ENCODE measurements at places on chromosomes 3 and 15.

DNA sequence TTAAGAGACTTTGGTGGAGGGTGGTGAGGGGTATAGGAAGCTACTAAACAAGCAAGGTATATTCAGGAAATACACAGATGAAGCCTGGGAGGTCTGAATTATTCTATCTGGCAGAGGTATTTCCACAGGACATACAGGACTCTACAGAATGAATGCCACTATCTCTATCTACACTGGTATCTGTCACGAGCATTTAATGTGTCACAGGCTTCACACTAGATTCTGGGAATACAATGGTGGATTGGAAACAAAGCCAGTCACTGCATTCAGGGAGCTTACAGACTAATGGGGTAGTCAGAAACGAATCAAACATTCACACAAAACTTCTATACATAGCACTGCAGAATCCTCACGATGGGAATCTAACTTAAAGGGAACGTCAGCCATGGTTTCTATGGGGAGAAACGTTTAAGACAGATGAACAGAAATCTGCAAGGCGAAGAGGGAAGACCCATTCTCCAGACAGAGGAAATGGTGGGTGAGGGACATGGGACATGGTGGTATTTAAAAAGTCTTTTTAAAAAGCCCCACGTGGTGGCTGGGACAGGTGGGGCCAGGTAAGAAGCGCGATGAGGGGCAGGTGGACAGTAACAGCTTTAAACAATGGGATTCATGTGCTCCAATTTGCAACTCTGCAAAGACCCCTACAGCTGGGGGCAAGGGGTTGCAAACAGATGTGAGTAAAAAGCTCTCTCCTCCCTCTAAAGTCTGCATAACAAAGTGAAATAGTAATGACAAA lies 16.5 kb downstream of the LRIG1 start:
- no peak for DNase-seq

GRCh38 chr15:40047415-40048210 lies 8.6 kb upstream of the SRP14 start:
- DNase-seq = peak; percentile 76

GRCh38 chr15:28990390-28990789 lies 104.6 kb downstream of the APBA2 start:
- no peak for DNase-seq

DNA sequence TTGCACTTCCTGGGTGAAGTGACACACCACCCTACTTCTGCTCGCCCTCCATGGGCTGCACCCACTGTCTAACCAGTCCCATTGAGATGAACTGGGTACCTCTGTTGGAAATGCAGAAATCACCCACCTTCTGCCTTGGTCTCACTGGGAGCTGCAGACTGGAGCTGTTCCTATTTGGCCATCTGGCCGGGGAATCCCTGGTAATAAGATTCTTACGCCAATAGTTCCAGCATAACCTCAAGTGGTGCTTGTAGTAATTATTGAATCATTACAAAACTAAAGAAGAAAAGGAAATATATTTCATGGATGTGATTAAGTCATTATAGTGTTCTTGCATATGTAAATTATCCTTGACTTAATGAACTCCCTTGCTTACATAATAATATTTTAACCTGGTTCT lies 841.9 kb downstream of the CADM2 start:
- no peak for DNase-seq

GRCh38 chr3:12991481-12991837 lies 81.8 kb downstream of the IQSEC1 start:
- DNase-seq = no peak

DNA sequence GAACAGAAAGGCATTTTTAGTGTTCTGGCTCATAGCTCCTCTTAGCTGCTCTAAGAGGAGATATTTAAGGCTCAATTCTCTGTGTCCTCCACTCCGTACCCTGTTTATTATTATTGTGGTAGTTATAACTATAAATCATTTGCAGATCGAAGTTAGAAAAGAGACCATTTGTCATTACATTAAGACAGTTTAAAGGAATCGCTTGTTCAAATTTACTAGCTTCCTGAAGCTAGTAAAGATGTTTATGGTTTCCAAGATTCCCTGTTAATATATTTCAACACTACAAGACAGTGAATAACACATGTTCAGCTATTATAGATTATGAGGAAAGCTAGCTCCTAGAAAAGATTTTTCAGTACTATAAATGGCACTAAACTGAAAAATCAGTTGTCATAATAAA lies 12.6 kb downstream of the ATXN7 start:
- no peak for DNase-seq

- DNase-seq = no peak
Measured at GRCh38 chr3:147458995-147459704, 50.0 kb downstream of the ZIC1 start.

DNA sequence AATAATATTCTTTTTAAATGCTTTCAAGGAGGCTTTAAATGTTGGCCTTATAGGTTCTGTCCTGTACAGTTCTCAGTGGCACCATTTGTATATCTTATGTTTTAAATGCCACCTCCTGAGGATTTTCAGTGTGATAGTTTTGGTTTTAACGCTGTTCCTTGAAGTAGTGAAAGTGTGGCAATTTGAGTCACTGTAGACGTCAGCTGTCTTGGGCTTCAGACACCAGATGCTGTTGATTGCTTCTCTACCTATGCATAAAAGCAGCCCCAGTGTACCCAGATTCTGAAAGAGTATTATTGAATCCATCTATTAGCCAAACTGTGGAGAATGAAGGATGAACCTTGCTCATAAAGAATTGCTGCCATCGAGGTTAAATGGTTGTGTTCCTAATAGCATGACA lies 316.8 kb upstream of the GBE1 start:
- DNase-seq = no peak

DNA sequence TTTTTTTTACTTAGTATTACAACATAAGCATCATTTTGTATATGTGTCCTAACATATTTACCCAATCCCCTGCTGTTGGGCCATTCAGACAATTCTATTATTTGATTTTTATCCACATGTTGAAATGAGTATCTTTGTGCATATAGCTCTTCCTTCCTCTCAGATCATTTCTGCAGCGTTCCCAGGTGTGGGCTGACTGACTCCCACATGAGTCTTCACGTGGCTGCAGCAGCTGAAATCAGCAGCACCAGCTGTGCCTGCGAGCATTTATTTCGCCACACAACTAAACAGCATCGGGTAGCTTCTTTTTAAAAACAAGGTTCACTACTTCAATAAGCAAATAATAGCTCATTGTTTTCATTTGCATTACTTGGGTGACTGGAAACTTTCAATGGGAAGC lies 44.5 kb upstream of the PDE8A start:
- DNase-seq = no peak

DNA sequence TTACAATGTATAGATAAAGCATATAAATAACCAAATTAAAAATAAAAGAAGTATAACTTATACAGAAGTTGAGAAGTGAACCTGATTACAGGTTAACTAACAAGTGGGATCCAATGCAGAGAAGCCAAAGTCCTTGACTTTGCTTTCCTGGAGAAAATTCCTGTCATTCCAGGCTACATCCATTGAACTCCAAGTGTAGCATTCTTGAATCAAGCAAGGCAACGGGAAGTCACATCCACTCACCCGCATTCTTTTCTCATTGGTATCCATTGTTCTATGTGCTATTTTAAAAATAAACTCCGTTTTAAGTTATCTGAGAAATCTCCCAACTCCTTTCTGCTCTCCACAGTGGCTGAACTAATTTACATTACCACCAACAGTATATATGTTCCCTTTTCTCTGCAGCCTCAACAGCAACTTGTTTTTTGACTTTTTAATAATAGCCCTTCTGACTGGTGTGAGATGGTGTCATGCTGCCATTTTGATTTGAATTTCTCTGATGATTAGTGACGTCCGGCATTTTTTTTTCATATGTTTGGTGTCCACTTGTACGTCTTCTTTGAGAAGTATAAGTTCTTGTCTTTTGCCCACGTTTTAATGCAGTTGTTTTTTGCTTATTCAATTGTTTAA lies 534.3 kb downstream of the ROBO1 start:
- no peak for DNase-seq

GRCh38 chr3:155737844-155738460 lies 6.9 kb downstream of the PLCH1 start:
- DNase-seq = no peak

GRCh38 chr3:151283907-151284461 lies 5.6 kb upstream of the P2RY14 start:
- no peak for DNase-seq

GRCh38 chr3:5058471-5058951 lies 63.6 kb upstream of the ARL8B start:
- DNase-seq = no peak

GRCh38 chr3:13064159-13064868 lies 8.9 kb downstream of the IQSEC1 start:
- DNase-seq = no peak

DNA sequence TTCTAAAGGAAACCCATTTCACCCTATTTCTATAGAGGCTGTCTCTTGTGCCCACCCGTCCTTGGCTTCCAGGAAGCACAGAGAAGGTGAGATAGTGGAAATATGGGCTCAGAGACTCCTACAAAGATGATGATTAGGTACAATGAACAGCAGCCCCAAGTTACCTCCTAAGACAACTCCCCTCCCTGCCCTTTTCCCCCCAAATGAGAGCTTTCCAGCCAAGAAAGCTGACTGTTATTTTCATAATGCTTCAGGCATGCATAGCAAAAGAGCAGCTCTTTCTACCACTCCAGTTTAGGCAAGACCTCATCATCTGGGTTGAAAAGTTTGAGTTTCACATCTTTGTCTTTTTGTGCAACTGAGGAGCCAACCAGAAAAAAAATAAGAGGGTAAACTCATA lies 248.8 kb upstream of the ADAMTS9 start:
- DNase-seq = no peak

- no peak for DNase-seq
Measured at GRCh38 chr15:35399901-35400300, 146.1 kb downstream of the DPH6 start.

DNA sequence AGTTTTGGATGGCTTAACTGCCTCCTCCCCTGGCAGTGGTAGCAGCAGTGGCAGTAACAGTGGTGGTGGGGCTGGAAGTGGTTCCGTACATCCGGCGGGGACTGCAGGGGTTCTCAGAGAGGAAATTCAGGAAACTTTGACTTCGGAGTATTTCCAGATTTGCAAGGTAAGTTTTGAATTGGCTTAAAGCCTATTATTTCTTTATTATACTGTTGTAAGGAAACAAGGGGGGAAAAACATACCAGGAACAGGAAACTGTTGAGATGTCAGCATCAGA lies 1.5 kb downstream of the STXBP5L start:
- no peak for DNase-seq

DNA sequence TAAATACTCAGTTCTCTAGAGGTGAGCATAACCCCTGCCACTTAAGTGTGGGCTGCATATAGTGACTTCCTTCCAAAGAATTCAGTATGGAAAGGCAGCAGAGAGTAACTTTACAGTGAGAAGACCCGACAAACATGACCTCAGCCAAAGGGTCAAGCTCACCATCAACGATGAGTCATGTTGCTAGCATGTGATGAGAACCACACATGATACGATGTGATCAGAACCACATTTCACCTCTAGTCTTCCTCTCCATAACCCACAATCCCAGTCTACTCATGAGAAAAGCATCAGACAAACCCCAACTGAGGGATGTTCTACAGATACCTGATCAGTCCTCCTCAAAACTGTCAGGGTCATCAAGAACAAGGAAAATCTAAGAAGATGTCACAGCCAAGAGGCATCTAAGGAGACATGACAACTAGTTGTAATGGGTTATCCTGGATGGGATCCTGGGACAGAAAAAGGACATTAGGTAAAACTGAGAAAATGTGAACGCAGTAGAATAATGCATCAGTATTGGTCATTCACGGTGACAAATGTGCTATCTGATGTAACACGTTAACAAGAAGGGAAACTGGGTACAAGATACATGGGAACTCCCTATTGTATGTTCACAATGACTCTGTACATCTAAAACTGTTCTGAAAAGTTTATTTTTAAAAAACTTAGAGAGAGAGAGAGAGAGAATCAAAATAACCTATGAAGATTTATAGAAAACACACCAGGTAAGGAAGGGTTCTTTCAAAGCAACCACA lies 28.3 kb downstream of the SEC61A1 start:
- no peak for DNase-seq

GRCh38 chr3:118476885-118477618 lies 557.6 kb downstream of the IGSF11 start:
- no peak for DNase-seq

DNA sequence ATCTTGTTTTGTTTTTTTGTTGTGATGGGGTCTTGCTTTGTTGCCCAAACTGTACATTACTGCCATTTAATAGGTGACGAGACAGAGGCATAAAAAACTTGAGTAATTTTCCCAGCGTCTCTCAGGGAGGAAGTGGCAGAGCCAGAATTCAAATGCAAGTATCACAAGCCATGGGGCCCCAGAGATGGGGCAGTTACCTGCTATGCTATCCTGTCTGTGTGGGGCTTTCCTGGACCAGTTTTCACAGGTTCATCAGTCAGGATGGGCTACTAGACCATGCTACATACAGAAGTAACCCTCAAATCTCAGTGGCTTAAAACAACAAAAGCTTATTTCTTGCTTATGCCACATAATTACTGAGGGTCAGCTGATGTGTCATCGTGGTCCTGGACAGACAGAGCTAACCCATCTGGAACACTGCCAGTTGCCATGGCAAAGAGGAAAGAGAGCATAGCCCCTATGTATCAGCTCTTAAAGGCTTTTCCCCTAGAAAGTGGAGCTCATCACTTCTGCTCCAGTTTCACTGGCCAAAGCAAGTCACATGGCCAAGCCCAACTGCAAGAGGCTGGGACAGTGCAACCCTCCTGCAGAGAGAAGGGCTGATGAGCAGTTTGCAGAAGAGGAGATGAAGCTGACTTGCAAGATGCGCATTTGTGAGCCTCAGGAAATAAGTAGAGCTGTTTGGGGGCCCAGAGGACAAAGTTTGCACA lies 31.7 kb upstream of the SYNM start:
- DNase-seq = peak; percentile 12

DNA sequence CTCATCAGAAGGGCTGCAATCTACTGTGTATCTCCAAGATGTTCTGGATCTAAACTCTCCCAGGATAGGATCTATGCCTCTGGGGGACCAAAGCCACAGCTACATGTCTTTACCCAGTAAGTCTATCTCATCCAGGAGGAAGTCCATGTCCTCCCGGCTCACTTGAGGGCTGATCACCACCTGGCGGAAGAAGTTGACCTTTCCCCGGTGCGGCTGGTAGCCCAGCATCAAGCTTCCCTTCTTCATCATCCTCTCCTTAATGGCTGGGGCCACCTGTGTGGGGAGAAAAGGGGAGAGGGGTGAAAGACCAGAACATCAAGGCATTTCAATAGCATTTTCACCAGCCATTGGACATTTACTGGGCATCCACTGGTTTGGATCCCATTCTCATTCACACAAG lies 121.7 kb downstream of the TGFBR2 start:
- DNase-seq = no peak

DNA sequence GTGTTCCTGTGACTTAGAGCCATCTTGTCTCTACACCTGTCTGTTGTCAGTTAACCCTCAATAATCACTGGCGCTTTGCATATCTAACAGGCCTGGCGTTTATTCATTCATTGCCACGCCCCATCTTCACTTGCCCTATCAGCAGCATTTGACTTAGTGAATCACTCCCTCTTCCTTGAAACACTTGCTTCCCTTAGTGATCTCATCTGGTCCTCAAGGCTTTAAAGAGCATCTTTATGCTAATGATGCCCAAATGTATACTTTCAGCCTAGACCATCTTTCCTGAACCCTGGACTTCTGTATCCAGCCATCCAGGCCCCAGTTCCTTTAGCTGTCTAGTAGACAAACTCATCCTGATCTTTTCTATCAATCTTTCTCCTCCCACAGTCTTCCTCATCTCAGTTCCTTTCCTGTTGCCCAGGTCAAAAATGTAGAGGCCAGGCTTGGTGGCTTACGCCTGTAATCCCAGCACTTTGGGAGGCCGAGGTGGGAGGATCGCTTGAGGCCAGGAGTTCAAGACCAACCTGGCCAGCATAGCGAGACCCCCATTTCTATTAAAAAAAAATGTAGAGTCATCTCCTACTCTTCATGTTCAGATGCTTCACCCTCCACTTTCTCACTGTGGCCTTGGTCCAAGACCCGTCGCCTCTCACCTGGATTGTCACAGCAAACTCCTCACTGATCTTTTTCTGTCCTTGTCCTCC lies 1.4 kb upstream of the IGDCC4 start:
- DNase-seq = no peak

Measured in upper lobe of right lung (tissue), 1 donor.